ENCODE measurements at places on chromosomes 7 and 10. TPM values are rescaled to one million over a fixed set of nuclear protein-coding genes. Genes with fewer than 3 reads are reported as not detected.

FEZF1 gene
- not detected for total RNA-seq

PKD2L1 gene
- 0.60 TPM for total RNA-seq

SPDYE5 gene
- 0.17 TPM for total RNA-seq

PNLIPRP3 gene
- not detected for total RNA-seq

TDRD1 gene
- 0.06 TPM for total RNA-seq

COL17A1 gene
- 119 TPM for total RNA-seq

CDHR3 gene
- total RNA-seq = 18.4 TPM

COL13A1 gene
- total RNA-seq = 1.0 TPM

TRIM50 gene
- not detected for total RNA-seq

TRIM24 gene
- total RNA-seq = 18.9 TPM

LIPN gene
- total RNA-seq = not detected

INSYN2A gene
- total RNA-seq = 0.51 TPM

HMX3 gene
- not detected for total RNA-seq

HSPA14 gene
- 10.5 TPM for total RNA-seq

ITGB8 gene
- total RNA-seq = 11.6 TPM

UPK3B gene
- 2.2 TPM for total RNA-seq

HOXA4 gene
- total RNA-seq = 8.3 TPM
